Smooth muscle cell of the brain vasculature (primary cell): ENCODE measurements at places on chromosomes 3 and 15.
A peak's percentile ranks its signal among the peaks of the same experiment; 100 is the strongest.

DNA sequence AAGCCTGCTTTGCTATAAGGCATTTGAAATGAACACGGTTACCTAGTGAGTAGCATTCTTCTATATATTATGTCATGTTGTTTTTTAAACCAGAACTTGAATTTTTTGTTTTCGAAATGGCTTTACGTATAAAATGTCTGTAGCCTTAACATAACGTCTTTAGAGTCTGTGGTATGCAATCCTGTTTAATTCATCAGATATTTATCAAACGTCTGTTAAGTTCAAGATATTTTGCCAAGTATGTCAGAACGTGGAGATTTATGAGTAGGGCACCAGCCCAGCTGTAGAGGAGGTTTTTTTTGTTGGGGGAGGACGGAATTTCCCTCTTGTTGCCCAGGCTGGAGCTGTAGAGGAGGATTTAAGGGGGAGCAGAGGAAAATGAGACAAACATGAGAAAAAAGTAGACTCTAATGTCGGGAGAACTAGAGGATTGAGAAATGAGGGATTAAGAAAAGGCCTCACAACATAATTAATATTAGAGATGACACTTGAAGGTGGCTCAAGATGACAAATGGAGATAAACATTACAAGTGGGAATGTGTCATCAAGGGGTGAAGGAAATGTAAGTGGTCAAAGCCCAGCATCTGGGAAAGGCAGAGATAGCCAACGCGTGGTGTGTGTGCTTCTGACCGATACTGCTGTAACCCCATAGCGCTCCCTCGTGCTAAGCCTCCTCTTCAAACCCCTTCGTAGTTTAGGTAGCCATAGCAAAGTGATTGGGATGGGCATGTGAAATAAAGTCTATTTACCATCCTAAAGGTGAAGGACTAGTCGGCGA lies 154.0 kb upstream of the GOLGA6L4 start:
- no peak for DNase-seq

GRCh38 chr3:152554980-152555379 lies 280.0 kb upstream of the P2RY1 start:
- DNase-seq: peak; percentile 74

DNA sequence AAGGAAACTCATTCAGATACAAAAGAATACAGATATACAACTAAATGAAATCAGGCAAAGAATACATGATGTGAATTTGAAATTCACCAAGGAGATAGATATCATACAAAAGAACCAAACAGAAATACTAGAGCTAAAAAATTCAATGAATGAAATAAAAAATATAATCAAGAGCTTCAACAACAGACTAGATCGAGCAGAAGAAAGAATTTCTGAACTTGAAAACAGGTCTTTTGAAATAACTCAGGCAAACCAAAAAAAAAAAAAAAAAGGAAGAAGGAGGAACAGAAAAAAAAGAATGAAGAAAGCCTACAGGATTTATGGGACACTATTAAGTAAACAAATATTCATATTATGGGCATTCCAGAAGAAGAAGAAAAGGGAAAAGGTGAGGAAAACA lies 137.8 kb downstream of the DMXL2 start:
- no peak for DNase-seq

DNA sequence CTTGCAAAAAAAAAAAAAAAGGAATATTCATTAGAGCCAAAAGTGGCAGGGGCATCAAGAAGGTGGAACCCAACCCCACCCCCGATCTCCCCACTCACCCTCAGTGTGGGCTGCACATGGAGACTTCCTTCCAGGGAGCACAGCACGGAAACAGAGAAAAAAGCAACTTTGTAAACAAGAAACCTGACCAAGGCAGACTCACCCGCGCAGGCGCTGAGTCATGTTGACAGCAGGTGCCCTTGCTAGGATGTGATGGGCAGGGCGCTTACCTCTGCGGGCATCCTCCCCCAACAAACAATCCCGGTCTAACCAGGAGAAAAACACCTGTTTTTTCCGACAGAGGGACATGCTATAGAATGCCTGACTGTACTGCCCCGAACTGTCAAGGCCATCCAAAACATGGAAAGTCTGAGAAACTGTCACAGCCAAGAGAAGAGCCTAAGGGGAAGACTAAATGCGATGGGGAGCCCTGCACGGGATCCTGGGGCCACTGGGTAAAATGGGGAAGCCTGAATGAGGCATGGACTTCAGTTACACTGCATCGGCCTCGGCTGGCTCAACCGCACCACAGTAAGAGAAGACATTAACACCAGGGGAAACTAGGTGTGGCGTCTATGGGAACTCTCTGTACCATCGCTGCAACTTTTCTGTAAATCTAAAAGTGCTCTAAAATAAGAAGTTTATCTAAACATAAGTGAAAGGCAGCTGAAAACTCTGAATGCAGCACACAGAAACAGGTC lies 66.7 kb upstream of the GATA2 start:
- DNase-seq: no peak

- no peak for DNase-seq
Observed at GRCh38 chr15:28961391-28961790, 75.6 kb downstream of the APBA2 start.

DNA sequence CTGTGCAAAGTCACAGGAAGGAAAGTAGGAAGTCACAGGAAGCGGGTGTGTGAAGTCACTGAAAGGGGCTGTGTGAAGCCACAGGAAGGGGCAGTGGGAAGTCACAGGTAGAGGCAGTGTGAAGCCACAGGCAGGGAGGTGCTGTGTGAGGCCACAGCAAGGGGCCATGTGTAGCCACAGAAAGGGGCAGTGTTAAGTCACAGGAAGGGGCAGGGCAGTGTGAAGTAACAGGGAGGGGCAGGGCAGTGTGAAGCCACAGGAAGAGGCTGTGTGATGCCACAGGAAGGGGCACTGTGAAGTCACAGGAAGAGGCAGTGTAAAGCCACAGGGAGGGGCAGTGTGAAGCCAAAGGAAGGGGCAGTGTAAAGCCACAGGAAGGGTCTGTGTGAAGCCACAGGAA lies 36.5 kb downstream of the GASK1A start:
- DNase-seq: no peak

DNA sequence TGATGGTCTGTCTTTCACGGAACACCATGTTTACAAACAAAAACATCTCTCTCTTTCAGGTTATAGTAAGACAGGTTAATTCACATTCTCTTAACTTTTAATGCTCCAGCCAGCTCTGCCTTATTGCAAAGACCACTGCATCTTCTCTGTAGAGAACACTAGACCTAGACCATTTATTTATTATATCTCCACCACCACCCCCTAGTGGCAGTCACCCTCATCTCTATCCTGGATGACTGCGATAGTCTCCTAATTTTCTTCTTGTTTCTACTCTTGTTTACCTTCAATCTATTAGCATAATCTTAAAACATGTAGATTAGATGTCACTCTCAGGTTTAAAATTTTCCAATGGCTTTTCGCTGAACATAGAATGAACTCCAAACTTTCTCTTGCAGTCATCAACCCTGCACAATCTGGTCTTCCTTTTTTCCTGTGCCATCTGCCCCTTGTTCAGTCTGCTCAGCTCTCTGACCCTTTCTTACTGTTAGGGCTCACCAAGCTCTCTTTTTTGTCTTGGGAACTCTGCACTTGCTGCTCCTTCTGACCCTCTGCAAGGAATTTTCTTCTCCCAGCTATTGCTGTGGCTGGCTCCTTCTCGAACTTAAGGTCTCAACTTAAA lies 155.6 kb downstream of the SQOR start:
- no peak for DNase-seq

DNA sequence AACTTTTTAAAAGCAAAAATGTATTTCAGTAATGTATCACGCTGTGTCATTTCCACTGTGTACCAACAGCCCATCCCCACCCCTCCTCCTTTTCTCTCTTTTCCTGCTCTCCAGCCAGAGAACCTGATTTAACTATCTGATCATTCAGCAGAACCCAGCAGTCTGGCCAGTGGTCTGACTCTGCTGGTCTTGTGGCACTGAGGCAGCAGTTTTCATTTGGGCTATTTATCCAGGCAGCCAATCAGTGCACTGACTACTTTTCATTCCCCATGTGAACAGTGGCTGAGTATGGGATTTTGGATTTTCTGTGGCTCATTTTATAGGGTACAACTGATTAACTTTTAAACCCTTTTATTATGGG lies 56.3 kb downstream of the GPR171 start:
- no peak for DNase-seq

DNA sequence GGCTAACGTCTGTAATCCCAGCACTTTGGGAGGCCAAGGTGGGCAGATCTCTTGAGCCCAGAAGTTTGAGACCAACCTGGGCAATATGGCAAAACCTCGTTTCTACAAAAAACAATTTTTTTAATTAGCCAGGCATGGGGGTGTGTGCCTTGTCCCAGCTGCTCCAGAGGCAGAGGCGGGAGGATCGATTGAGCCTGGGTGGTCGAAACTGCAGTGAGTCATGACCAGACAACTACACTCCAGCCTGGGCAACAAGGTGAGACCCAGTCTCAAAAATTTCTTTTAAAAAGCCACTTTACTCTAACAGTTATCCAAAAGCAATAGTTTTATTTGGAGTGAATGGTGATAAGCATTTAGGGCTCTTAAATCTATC lies 12.5 kb downstream of the TRIM59 start:
- DNase-seq: no peak

GRCh38 chr3:176699288-176699687 lies 498.0 kb downstream of the TBL1XR1 start:
- DNase-seq: no peak

- no peak for DNase-seq
Observed at GRCh38 chr3:107753976-107754375, 231.2 kb downstream of the BBX start.

DNA sequence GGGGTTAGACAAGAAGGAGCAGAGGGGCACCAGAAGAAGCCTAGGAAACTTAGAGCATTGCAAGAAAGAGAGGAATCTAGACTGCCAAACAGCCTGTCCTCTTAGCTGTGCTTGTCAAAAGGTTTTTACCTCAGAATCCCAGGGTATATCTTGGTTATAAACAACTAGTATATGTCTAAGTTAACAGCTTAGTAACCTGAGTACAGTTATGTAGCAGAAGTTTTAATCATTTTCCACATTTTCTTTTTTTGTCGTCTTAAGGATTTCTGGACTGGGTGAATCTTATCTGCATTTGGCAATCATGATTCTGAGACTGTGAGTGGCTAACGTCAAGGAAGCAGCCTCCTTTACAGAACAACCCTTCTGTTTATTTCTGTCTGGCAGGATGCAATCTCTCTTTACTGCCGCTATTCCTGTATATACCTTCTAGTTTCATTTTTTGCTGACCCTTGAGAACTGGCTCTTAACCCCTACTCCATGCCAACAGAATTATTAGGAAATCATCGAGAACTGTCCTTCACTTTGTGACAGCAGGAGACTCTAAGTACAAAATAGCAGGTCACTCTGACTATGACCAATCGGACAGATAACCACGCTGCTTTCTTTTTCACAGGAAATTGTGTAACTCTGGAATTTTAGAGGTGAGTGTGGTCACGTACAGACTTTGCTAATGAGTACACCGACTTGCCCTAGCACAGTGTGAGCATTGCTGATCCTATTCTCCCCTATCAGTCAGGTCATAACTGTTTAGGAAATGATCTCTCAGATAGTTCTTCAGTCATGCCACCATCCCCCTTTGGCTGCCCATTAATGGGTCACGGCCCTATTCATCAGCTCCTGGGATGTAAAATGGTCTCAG lies 3.3 kb upstream of the CP start:
- no peak for DNase-seq

DNA sequence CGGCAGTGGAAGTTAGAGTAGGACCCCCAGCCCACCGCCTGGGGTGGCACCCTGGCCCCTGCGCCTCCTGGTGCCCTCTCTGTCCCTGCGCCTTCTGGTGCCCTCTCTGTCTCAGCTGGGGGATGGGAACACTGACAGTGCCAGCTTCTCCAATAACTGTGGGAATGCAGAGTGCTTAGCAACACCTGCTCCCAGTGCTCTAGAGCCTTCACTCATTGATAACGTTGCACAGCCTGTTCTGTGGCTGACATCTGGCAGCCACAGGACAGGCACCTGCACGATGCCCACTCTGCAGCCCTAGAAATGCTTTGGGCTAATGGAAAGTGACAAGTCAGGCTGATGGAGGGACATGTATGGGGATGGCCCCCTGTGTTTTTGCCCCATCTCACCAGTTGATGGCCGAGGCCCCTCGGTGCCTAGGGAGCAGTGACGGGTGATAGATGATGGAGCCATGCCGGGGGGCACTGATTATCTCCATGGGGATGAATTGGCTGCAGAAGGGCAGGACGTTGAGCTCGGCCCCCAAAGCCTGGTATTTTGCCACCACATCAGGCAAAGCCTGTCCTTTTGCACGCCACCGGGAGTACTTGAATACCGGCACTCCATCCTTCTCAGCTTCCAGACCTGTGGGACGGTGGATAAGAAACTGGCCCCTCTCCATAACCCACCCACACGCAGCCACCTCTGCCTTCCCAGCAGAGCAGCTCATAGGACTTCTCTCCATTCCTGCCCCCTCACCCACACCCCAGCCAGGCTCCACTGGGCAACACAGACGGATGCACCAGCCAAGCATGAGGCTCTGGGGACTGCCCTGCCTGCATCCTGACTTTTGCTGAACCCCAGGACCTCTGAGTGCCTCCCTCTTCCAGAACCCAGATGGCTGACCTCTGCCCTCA lies 22.1 kb downstream of the ALDH1L1 start:
- DNase-seq: no peak

GRCh38 chr3:53464424-53464823 lies 30.0 kb upstream of the CACNA1D start:
- no peak for DNase-seq
